CD4-positive, alpha-beta T cell treated with Interferon alpha-2 for 1 hour (primary cell): ENCODE measurements at places on chromosomes 5 and 9.

- no peak for DNase-seq
Measured at GRCh38 chr5:932151-932627, 39.5 kb downstream of the TRIP13 start.

DNA sequence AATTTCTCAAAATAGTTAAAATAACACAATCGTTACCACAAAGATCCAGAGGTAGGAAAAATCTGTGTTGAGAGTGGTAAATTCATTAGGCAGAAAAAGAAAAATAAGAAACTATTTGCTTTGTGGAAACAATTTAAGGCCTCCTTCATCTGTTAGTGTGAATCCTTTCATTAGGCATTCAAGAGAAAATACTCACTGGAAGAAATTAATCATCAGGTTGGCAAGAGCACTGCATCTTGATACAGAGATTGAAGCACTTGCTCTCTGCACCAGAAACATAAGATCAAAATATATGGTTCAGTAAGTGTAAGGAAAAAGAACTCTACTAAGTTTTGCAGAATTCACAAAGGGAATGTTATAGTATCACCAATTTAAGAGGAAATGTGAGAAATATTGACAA lies 44.4 kb downstream of the TTC39B start:
- DNase-seq, result no peak

DNA sequence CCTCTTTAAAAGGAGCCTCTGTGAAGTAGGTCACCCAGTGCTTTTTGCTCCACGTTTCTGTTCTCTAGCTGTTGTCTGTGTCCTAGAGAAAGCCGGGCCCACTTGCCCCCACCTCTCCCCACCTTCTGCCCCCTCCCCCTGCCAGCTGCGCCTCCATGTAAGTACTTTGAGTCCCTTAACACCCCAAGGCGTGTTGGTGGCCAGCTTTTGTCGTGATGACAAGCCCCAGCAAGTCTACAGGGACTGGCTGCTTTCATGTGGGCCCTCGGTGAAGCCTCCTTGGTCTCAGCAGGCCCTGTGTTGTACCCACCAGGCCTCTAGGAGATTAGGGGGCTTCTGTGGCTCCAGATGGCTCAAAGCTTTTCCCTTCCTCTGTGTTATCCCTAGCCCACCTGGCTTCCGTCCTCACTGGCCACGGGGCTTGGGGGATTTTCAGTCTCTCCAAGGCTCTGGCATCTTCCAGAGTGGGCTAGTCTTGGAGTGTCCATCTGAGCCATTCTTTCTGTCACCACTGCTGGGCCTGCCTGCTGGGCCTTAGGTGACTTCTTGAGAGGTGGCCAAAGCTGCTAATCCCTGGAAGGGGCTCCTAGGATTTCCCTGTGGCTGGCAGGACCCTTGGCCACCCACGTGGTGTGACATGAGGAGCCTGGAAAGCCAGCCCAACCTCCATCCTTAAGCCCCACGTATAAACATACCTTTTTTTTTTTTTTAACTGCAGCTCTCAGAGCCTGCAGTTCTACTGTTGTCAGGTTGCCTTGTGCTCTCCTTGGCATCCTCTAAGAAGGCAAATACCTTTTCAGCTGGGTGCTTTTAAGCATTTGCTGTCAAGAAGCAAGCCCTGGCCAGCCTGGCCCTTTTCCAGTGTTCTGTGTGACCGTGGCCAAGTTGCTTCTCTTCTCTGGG lies 1.1 kb upstream of the NDST1 start:
- DNase-seq, result no peak

DNA sequence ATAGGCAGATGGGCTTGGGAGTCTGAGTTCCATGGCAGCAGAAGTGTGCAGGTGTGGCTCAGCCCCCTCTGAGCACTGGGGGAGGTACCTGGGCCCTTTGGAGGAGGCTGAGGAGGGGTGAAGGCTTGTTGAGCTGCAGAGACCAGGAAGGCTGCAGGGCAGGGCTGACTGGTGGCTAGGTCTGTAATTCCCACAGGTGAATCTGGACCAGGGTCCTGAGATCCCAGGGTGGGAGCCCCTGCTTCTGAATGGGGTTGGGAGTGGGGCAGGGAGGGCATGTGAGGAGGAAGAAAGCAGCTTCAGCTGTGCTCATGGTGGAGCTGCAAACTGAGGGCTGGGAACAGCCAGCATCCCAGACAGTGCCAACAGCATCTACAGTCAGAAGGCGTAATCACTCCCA lies 111.1 kb downstream of the CACNA1B start:
- no peak for DNase-seq

DNA sequence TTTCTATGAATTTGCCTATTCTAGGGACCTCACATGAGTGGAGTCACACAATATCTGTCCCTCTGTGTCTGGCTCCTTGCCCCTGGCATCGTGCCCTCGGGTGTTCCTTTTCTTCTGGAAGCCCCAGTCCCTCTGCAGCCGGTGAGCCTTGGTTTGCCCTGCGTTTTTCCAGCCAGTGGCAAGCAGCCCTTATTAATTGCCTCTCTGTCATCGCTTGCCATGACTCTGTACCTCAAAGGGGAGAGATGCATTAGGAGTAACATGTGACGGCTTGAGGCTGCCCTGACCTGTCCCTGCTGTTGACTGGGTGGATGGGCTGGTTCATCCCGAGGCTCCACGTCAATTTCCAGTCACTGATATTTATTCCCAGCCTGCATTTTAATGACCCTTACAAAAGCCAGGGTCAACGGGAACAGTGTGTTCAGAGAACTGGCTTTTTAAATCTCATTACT lies 87.3 kb downstream of the CFAP90 start:
- DNase-seq, result no peak

GRCh38 chr9:23849379-23850035 lies 23.5 kb upstream of the ELAVL2 start:
- DNase-seq, result no peak

DNA sequence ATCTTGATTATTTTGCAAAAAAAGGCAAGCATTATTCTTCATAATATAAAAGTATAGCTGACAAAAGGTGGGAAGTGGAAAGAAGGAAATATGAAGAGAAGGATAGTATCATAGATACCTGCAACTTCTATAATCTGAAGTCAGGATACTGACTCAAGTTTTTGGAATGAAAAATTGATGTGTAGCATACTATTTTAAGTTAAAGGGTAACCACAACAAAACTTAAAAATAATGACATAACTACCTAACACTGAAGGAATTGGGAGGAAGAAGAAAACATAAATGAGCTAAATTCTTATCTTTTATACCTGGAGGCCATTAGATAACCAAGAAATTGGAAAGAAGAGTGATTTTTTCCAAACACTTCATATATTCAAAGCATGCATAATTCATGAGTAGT lies 51.8 kb upstream of the TLE1 start:
- DNase-seq, result no peak

GRCh38 chr5:123000731-123001130 lies 35.8 kb downstream of the PPIC start:
- DNase-seq, result no peak

DNA sequence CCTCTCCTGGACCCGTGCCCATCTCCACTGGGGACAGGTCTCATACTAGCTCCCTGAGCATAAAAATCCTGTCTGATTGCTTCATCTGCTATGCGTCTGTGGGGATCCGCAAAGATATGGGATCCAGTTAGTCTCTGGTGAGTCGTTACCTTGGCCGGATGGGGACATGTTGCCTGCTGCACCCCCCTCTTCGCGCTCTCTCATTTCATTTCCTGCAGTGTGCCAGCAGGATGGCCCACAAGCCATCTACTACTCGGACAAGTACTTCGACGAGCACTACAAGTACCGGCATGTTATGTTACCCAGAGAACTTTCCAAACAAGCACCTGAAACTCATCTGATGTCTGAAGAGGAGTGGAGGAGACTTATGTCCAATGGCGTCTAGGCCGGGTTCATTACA lies 17.0 kb upstream of the CEP78 start:
- DNase-seq, result no peak

GRCh38 chr5:115735108-115735998 lies 81.1 kb downstream of the CDO1 start:
- DNase-seq, result no peak

- no peak for DNase-seq
Measured at GRCh38 chr9:3863111-3863528, 337.3 kb upstream of the RFX3 start.

- DNase-seq, result no peak
Measured at GRCh38 chr9:98199388-98200033, 7.1 kb upstream of the CORO2A start.
